ENCODE measurements at places on chromosomes 4 and X.

- no peak for DNase-seq
Observed at GRCh38 chrX:83077606-83078005, 430.5 kb upstream of the POU3F4 start.

DNA sequence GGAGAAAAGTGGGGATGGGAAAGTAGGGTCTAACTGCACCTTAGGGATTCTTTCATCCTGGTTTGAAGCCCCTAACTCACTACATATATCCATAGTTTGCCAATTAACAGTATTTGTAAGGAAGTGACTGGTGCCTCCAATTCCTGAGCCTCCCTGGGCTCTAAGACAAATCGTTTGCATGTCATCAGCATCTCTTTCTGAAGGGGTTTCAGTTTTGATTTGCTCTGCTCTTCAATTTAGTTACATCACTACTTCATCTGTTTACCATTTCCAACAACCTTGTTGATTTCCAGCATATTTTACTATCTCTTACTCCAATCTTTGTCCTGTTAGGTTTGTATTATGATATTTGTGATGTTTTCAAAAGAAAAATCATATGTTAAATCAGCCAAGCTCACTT, 15.5 kb upstream of the DDX60 start:
- DNase-seq: no peak

DNA sequence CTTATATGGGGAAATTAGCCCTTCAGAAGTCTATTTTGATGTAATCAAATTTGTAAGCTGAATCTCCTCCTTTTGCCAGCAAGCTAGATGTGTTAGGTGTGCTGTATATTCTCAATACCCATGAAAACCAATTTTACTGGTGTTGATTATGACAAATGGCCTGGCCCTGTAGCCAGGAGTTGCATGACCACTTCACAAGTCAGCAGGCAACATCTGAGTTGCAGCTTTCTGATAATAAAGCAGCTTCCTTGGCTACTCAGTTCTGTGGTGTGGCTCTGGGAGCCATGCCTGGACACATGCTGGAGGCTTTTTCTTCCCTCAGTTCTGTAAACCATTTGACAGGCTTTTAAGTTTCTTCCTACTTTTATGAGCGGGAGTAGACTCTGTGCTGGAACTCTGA, 154.1 kb upstream of the CXCL13 start:
- no peak for DNase-seq

GRCh38 chr4:31645236-31645635, 925.1 kb downstream of the PCDH7 start:
- no peak for DNase-seq

- no peak for DNase-seq
Observed at GRCh38 chr4:76301068-76301774, 5.3 kb upstream of the STBD1 start.

DNA sequence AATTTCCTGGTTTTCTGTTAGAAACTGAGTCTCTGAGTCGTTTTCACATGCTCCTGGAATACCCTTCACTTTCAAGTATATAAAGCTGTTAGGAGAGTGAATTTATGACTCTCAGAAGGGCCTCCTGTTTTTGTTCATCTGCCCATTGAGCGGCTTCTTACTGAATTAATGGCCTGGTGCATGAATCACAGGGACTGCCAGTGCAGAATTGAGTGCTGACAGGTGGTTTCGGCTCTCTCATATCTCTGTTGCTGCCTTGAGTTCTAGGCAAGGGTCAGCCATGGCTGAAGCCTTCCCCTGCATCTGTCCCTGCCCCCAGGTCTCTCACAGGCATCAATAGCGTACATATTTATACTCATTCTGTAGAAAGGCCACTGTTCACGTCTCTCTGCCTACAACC, 22.7 kb upstream of the SEPSECS start:
- no peak for DNase-seq

GRCh38 chr4:179472164-179472563, 2029.9 kb upstream of the AGA start:
- DNase-seq: no peak

- no peak for DNase-seq
Observed at GRCh38 chr4:23500894-23501449, 388.9 kb downstream of the PPARGC1A start.

DNA sequence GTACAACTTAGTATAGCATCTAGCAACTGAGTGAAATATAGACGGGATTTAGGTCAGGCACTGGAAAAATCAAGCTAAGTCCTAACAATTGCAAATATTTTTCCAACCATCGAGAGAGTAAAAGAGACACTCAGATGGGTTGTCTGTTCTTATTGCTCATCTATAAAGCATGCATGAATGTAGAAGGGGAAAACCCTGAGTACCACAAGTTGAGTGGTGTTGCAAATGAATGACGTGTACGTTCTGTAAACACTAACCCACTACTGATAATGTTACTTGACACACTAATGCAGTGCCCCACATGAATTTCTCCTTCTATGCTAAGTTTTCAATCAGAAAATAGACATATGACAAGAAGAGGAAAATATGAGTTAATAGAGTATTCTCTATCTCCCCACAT, 211.2 kb downstream of the COX18 start:
- DNase-seq: no peak

- DNase-seq: no peak
Observed at GRCh38 chr4:123018396-123018775, 96.0 kb upstream of the NUDT6 start.

GRCh38 chrX:150036181-150036580, 97.9 kb upstream of the EOLA2 start:
- no peak for DNase-seq

- no peak for DNase-seq
Observed at GRCh38 chr4:17027495-17027894, 129.1 kb upstream of the LDB2 start.

- no peak for DNase-seq
Observed at GRCh38 chr4:20916106-20916505, 215.8 kb downstream of the PACRGL start.
